ENCODE measurements at places on chromosomes 16 and 17. TPM values are rescaled to one million over a fixed set of nuclear protein-coding genes. Genes with fewer than 3 reads are reported as not detected.

The CDH11 gene
- 507 TPM for total RNA-seq

The RASD1 gene
- 0.30 TPM for total RNA-seq

The SLC6A2 gene
- total RNA-seq: not detected

DNA sequence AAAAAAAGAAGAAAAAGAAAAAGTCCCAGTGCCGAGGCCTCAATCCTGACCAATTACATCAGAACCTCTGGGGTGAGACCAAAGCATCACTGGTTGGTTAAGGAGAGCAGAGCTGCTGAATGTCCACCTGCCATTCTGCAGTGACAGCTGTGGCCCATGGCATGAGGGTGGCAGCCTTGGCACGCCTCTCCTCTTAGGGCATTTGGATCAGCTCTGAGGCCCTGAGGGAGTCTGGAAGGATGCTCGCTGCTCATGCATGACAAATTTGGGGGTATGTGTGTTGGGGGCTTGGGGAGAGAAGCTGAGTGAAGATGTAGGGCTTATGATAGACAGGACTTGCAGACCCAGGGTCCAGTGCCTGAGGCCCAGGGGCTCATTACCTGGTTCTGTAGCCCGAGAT lies 26.3 kb downstream of the MYLK3 start:
- no peak for DNase-seq

DNA sequence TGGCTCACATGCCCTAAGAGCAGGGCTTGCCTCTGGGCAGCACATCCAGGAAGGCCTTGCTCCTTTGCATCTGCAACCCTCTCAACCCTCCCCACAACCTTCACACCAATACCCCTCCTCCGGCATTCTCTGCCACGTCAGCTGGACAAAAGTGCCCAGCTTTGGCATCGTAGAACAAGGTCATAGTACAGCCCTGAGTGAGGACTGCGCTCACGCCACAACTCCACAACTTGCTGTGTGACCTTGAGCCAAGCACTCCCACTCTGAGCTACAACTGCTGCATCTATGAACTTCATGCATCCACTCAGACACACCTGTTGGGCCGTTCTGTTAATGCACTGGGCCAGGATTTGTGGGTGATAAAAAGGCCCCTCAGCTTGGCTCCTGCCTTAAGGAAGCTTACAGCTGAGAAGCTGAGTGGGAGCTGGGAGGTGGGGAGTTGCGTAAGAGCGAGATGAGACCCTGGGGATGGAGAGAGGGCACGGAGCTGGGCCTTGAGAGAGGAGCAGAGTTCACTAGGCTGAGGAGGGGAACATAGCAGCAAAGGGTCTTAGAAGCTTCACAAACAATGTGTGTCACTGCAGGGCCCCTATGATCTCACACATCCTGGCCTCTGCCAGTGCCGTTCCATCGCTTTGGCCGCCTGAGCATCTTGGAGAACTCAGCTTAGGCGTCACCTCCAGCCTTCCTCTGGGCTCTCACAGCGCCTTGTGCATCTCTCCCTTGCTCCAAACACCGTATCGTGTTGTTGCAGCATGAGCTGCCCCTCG lies 8.6 kb upstream of the MRC2 start:
- DNase-seq: no peak

DNA sequence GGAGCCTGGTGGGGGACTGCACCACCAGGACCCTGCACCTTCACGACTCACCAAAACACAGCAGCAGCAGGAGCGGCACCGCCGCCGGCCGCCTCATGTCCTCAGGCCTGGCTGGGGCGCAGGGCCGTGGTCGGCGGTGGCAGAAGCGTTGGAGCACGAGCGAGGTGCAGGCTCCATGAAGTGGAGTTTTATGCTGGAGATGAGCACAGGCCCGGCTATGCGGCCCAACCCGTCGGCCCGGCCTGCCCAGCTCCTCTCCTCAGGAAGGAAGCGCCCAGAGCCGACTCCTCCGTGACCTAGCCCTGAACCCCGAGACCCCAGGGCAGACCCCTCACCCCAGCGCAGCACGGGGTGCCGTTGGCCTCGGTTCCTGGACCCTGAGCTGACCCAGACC lies at the start of gene PRSS27:
Gene PRSS27 (minus strand): TSS at position 161 of the 394 bp plus-strand sequence. CDS start 64 bp downstream, at position 97.
- DNase-seq: no peak

GRCh38 chr16:49576173-49576494 lies 202.5 kb downstream of the C16orf78 start:
- no peak for DNase-seq

Data from HFFc6 (cell line).